NCI-H446 treated with DMSO at 0.1 percent for 48 hours (cell line): ENCODE measurements at places on chromosomes 2 and 18.

DNA sequence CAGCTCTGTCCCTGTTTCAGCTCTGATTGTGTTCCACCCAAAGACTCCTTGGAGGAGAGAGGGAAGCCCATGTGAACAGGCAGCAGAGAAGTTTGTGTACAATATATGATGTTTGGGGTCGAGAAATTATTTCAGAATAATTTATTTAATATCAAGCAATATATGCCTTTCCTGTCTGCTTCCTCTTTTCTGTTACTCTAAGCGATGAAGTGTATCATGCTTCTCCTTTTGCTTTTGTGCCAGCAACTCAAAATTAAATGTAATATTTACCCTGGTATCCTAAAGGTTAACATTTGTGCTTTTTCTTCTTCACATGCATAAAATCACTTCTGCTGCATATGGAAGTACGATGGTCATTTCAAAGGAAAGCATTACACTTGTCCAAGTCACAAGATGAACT, 2.4 kb upstream of the NTSR2 start:
- no peak for DNase-seq

DNA sequence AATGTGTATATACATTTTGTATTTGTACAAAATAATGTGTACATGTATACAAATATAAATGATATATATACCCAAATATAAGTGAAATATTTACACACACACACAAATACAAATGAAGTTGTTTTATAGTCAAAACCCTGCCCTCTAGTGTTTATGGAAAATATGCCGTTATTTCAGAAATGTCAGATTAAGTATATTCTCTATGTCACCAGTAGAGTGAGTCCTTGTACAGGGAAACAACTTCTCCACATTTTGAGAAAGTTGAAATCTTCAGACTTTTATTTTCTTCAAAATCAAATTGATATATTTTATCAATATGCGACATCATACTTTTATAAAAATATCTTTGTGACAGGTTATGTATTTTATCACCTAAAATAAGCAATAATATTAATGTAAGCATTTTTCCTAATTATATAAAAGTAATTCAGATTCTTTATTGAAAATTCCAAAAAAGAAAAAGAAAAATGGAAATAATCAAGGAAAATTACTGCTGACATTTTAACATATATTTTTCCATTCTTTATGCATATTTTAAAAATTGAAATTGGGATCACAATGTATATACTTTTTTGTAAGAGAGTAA, 22.4 kb downstream of the ARL6IP6 start:
- DNase-seq, result peak; percentile 40

- no peak for DNase-seq
These were observed 4.8 kb downstream of the ATOH8 start for GRCh38 chr2:85758361-85759256.

- DNase-seq, result no peak
These were observed 3.2 kb upstream of the PDK1 start for GRCh38 chr2:172552547-172553291.

- DNase-seq, result no peak
These were observed 72.4 kb upstream of the TNP1 start for GRCh38 chr2:216932113-216932862.

DNA sequence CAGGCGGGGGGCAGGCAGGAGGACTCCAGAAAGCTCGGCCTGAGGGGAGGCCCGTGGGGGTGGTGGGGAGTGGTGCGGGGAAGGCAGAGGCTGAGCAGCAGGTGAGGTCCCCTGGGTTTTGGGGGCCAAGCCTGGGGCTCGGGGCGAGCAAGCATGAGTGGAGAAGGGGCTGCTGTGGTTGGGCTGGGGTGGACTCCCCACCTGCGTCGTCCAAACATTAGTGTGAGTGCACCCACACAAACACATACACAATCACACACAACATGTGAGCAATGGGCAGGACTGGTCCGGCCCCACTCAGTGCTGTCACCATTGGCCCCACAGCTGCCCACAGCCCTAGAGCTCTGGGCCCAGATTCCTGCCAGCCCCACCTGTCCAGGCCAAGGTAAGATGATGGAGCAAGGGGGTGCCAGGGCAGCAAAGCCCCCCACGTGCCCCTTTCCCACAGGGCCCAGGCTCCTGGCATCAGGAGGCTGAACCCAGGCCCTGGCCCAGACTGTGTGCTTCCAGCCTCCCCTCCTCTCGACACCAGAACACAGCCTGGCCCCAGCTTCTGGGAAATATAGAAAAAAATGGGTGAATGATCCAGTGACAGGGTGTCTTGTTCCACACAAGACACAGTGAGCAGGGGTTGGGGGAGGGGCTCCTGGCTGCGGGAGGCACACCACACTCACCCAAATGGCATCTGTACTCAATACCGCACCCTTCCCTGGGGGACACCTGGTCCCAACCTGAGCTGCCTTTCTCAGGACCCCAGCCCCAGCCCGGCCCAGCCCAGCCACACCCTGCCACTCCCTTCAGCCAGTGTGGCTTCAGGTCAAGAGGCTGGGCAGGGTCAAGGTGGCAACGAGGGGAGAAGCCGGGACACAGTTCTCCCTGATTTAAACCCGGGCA, 463 bp upstream of the ALPP start:
- DNase-seq, result no peak

DNA sequence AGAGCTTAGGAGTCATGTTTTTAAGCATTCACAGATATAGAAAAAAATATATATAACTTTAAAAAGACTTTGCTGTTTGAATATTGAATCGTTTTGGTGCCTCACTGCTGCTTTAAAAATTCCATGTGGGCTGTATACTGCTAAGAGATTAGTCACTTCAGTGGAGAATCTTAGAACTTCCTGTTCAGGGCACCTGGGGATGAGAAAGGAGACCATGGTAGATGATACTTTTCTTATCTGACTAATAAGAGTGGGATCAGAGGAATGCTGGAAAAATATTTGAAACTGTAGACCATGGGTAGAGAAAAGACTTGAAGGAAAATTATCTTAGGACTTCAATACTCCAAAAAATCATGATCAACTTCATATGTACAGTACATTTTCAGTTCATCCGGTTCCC, 442.2 kb upstream of the SETBP1 start:
- no peak for DNase-seq

- DNase-seq, result no peak
These were observed 164.4 kb upstream of the SESTD1 start for GRCh38 chr2:179429060-179429471.

DNA sequence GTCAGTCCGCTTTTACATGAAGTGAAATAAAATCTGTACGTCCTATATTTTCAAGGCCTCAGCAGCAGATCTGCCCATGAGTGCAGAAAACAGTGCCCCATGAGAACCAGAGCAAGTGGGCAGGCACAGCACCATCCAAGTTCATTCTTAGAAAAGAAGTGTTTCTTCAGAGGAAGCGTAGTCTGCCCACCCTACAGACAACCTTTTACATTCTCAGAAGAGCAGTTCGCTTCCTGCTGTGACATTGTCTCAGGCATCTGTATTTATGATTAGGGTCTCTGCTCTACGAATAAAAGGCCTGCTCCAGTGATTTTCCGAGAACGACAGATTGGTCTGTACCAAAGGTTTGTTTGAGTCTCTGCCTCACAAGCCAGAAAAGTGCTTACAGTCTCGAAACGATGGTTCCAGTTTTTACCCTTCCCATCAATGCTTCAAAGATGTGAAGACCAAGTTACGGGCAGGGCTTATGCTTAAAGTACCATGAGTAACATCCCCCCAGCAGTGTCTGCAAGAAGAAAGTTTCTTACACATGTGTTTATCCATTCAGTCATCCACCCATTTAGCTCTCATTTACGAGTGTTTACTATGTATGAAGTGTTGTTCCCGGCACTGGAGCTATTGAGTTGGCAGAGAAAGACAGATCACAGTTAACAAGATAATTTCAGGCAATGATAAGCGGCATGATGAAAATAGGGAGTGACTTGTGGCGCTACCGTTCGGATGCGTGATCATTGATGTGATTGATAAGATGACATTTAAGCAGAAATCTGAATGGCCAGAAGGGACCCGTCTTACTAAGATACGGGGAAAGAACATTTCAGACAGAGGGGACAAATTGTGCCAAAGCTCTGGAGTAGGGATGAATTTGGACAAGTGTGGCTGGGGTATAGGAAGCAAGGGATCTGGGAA, 31.4 kb upstream of the CTLA4 start:
- DNase-seq, result no peak

- DNase-seq, result no peak
These were observed 1.3 kb upstream of the OTOF start for GRCh38 chr2:26479131-26479788.

DNA sequence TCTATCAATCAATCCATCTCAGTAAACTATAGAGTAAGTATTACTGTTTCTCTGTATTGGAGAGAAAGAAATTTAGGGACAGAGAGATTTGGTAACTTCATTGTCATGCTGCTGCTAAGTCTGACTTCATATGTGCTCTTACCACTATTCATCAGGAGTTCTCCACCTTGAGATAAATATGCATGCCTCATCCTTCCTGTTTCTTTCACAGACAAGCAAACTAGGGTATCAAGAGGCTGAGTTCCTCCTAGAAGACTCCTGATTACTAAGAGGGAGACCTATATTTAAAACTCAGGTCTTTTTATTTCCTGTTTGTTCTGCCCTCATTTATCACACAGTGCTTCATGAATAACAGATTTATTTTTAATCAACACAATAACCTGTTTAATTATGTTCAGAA, 34.1 kb downstream of the RIT2 start:
- DNase-seq, result no peak

DNA sequence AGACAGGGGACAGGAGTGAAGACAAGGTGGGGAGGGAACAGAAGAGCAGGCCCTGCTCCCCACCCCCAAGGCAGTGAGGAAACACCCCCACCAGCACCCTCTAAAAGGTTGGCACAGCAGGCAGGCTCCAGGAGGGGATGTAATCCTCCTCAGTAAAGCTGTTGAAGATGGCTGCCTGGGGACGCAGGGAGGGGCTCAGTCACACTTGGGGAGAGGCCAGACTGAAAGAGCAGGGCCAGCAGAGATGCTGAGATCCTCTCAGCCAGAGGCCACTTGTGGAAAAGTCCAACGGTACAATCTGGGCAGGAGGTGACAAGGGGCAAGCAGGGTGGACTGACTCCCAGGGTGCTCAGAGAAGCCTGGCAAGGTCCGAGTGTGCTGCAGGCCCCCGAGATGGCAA, 154.8 kb upstream of the ID2 start:
- no peak for DNase-seq

GRCh38 chr2:126888046-126888445, 10.6 kb upstream of the TEX51 start:
- no peak for DNase-seq

- no peak for DNase-seq
These were observed 27.8 kb downstream of the DNMT3A start for GRCh38 chr2:25313711-25314513.

GRCh38 chr2:124692707-124693106, 667.6 kb downstream of the CNTNAP5 start:
- peak; percentile 26 for DNase-seq

- DNase-seq, result no peak
These were observed 7.3 kb downstream of the ZNF516 start for GRCh38 chr18:76487782-76488181.

- no peak for DNase-seq
These were observed 231.1 kb downstream of the MYCN start for GRCh38 chr2:16171425-16171920.

DNA sequence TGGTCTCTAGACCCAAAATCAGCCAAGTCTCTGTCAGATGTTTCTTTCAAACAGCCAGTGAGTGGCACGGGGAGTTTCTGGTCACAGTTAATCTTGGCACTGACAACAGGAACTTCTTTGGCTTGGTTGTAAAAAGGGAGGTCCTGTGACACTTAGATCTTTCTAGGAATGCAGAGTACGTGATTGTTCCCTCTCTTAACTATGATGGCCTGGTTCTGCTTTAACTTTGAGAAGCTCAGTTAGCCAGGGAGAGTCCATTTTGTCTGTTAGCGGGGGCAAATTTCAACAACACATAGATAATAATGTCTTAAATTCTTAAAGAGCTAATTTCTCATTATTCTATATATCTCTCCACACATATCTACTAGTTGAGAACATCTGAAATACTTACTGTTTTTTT, 344.5 kb upstream of the LRRTM4 start:
- DNase-seq, result no peak

DNA sequence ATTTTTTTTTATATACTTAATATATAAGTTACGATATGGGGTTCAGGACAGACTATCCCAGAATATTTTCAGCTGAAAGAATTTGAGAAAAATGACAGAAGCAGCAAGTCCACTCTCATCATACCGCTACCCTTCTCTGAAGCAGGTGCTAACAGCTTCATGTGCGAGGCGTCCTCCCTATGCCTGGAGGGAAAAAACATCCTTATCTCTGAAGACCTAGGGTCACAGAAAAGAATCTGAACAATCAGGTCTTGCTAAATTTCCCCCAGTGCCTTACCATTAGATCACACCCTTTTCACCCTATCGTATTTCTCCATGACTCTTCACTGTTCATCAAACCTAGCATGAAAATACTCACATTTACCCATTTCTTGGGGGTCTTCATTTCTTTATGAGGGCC, 51.9 kb upstream of the CREB1 start:
- DNase-seq, result no peak

DNA sequence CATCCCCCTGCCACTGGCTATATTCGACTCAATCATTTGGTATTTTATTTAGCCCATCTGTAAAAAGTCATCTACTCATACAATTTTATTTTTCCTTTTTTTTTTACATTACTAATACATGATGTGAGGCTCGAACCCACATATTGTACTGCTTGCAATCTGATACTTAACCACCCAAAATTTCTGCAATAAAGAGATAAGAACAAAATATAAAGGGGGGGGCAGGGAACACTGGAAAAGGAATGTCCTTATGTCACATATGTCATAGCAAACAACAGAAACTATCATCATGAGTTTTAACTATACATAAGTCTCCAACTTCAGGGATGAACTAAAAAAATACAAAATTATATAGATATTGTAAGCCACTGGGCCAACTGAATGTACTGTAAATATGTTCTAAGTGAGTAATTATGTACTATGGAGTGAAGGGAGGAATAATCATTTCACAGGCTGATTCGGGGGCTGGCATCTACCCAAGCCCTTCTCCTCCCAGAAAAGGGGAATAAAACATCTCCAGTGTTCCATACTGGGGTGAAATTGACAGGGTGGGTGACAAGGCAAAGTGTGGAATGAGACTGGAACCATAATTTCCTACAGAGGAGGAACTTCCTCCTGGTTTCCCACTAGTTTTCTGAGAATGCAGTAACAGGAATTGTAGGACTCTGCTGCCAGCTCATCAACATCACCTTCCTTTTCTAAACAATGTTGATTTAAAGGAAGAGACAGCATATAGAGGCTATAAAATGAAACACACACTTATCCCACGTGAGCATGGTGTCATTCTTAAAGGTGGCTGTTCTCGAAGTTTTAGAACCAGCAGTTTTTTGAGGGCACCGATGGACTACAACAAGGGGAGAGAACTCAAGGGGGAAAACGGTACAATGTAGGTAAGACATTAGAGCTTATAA, 79.5 kb downstream of the FARSB start:
- no peak for DNase-seq

DNA sequence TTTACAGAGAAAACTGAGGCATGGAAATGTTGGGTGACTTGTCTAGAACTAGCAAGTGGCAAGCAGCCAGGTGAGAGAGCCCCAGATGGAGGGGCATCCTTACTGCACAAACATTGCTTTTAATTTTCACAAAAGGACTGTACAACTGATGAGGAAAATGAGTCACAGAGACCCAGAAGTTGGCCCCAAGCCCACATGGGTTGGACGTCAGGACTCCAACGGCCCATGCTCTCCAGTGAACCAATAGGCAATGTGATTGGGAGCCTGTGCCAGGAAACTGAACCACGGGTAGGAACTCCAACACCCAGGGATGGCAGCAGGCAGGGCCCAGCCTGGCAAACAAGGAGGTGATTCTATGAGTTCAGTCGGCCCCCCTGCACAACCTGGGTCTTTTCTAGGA, 50.8 kb downstream of the PID1 start:
- DNase-seq, result no peak

- no peak for DNase-seq
These were observed 116.2 kb upstream of the ST6GAL2 start for GRCh38 chr2:107001964-107002696.
